ENCODE measurements at places on chromosomes 4 and X.

GRCh38 chr4:1380368-1381151 is 25.7 kb downstream of the NKX1-1 start:
- no peak for DNase-seq

DNA sequence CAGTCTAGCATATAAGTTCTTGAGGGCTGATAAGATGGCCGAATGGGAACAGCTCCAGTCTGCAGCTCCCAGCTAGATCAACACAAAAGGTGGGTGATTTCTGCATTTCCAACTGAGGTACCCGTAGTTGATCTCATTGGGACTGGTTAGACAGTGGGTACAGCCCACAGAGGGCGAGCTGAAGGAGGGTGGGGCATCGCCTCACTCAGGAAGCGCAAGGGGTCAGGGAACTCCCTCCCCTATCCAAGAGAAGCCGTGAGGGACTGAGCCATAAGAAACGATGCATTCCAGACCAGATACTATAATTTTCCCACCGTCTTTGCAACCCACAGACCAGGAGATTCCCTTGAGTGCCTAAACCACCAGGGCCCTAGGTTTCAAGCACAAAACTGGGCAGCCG is 109.0 kb downstream of the RPS6KA6 start:
- no peak for DNase-seq

GRCh38 chrX:57137501-57137900 is 304 bp upstream of the SPIN2A start:
- DNase-seq, result no peak

DNA sequence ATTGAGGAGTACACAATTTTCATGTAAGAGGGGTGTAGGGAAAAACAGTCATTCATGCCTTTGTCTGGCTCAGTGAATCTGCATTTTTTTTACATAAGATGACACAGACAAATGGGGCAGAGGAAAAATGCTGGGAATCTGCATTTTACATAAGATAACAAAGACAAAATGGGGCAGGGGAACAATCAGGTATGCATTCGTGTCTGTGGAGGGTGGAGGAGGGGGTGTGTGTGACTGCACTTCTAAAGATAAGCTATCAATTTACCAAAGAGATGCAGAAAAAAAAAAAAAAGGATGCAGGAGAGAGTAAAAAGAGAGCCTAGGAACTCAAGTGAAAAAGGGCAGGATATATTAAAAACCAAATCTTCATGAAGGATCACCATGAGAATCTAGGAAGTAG is 637.4 kb downstream of the ZNF674 start:
- DNase-seq, result no peak

DNA sequence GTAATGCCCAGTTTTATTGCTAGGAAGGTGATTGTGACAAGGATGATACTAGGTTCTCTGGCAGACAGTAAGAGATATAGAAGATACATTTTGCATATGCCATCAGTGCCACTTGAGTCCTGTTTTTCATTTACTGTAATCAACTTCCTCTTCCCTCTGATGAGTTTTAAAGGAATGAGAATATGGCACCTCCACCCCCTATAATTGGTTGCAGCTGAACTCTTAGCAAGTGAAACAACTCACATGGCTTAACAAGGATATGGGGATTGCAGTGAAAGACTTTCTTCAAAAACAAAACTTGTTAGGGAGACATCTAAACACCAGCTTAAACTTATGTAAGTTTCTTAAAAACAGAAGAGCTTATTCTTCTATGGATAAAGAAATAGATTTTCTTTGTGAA is 90.0 kb downstream of the AREG start:
- peak; percentile 7 for DNase-seq
